Epithelial cell of alveolus of lung (primary cell): ENCODE measurements at places on chromosomes 12 and 14. TPM values are rescaled to one million over a fixed set of nuclear protein-coding genes. Genes with fewer than 3 reads are reported as not detected.

NXPH4 gene
- 3.4 and 7.5 TPM in 2 replicates for total RNA-seq

DBX2 gene
- total RNA-seq, result not detected in 2 replicates

TRPV4 gene
- 1.2 and 8.7 TPM in 2 replicates for total RNA-seq

NPAS3 gene
- 0.13 and 5.6 TPM in 2 replicates for total RNA-seq

PRB2 gene
- total RNA-seq, result not detected in 2 replicates

NRL gene
- 1.0 and 3.0 TPM in 2 replicates for total RNA-seq

CHD8 gene
- 45.3 and 64.4 TPM in 2 replicates for total RNA-seq

OR6C1 gene
- not detected in 2 replicates for total RNA-seq

MFAP5 gene
- total RNA-seq, result 1.2 TPM in 1 of 2 replicates, not detected in the other

ARL6IP4 gene
- total RNA-seq, result 146 and 264 TPM in 2 replicates

PUS7L gene
- total RNA-seq, result 9.3 and 13.6 TPM in 2 replicates

SVOP gene
- not detected in 2 replicates for total RNA-seq

CRIP2 gene
- 117 and 172 TPM in 2 replicates for total RNA-seq

AREL1 gene
- 27.7 and 38.0 TPM in 2 replicates for total RNA-seq

ZNF891 gene
- total RNA-seq, result 0.39 and 1.6 TPM in 2 replicates

INSM2 gene
- total RNA-seq, result not detected in 2 replicates

SERPINA9 gene
- total RNA-seq, result not detected in 2 replicates

OSBPL8 gene
- 46.4 and 57.6 TPM in 2 replicates for total RNA-seq

SLC7A7 gene
- total RNA-seq, result 9.1 and 12.7 TPM in 2 replicates

COX8C gene
- not detected in 2 replicates for total RNA-seq

BCL2L14 gene
- not detected in 2 replicates for total RNA-seq

APOF gene
- total RNA-seq, result not detected in 2 replicates

OR6C2 gene
- total RNA-seq, result not detected in 2 replicates

TSHR gene
- not detected in 2 replicates for total RNA-seq

PLEK2 gene
- total RNA-seq, result 5.0 and 30.3 TPM in 2 replicates

KRT5 gene
- total RNA-seq, result 2.0 and 4.1 TPM in 2 replicates

OTX2 gene
- not detected in 2 replicates for total RNA-seq

PZP gene
- total RNA-seq, result under 0.01 TPM in 1 of 2 replicates, not detected in the other

ABHD12B gene
- total RNA-seq, result not detected in 2 replicates

RPL10L gene
- total RNA-seq, result not detected in 2 replicates

IL23A gene
- 0.13 and 0.56 TPM in 2 replicates for total RNA-seq

CEP170B gene
- 12.9 and 14.6 TPM in 2 replicates for total RNA-seq

SMAGP gene
- 6.6 and 26.0 TPM in 2 replicates for total RNA-seq

SLC10A1 gene
- not detected in 2 replicates for total RNA-seq

CELA1 gene
- not detected in 2 replicates for total RNA-seq

SYNJ2BP gene
- 11.1 and 23.5 TPM in 2 replicates for total RNA-seq

NEUROD4 gene
- total RNA-seq, result not detected in 2 replicates

NEDD1 gene
- 15.5 and 26.2 TPM in 2 replicates for total RNA-seq

KLRC4 gene
- not detected in 2 replicates for total RNA-seq

POTEG gene
- total RNA-seq, result not detected in 2 replicates

FIGNL2 gene
- total RNA-seq, result 0.13 and 0.32 TPM in 2 replicates

KRT8 gene
- 32.7 and 229 TPM in 2 replicates for total RNA-seq

DEPDC4 gene
- total RNA-seq, result 1.2 and 6.9 TPM in 2 replicates

CCND2 gene
- total RNA-seq, result 66.6 and 67.9 TPM in 2 replicates

SLC5A8 gene
- not detected in 2 replicates for total RNA-seq

ACVR1B gene
- 9.1 and 18.8 TPM in 2 replicates for total RNA-seq
